ENCODE measurements at places on chromosomes 11 and 22.

DNA sequence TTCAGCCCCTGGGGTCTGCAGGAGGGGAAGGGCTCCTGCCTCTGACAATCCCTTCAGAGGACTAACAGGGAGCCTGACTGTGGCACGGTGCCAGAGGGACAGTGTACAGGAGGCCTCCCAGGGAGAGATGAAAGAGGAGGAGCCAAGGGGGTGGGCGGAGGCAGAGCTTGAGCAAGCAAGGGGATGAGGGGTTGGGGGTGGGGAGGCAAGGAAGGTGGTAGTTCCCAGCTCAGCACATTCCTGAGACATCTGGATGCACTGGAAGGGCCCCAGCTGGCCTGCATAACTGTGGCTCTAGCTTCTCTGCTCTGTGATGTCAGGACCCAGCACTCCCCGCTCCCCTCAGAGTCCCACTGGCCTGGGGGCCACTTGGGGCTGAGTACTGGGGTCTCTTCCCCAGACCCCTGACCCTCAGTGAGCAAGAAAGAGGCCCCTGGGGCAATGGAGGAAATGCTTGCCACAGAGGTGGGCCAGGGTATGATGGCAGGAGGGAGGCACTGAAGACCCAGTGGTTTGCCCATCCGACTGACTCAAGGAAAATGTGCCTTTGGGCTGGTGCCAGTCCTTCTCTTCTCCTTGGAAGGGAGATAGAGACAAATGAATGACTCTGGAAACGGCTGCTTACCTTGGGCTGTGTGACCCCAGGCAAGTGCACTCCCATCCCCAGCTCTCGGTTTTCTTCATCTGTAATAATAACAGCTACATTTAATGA is 13.3 kb downstream of the CREB3L1 start:
- DNase-seq = no peak

DNA sequence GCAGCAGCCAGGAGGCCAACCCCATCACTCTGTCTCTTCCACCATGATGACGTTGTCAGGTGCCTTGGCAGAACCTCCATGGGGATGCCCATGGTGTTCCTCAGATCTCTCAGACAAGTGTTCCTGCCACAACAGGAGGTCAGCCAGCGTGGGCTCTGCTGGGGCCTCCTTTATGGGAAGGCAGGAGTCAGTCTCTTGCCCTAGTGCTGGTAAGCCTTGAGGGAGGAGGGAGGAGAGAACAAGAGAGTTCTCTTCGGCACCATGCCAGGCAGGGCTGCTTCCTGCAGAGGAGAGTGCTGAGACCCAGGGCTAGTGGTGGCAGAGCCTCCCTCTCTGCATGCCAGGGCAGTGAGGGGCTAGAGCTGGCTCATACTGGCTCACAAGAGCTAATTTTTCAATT is 32.5 kb downstream of the GNAZ start:
- DNase-seq = peak; percentile 52

- DNase-seq = no peak
Observed at GRCh38 chr11:73757598-73757997, 3.3 kb downstream of the RAB6A start.

DNA sequence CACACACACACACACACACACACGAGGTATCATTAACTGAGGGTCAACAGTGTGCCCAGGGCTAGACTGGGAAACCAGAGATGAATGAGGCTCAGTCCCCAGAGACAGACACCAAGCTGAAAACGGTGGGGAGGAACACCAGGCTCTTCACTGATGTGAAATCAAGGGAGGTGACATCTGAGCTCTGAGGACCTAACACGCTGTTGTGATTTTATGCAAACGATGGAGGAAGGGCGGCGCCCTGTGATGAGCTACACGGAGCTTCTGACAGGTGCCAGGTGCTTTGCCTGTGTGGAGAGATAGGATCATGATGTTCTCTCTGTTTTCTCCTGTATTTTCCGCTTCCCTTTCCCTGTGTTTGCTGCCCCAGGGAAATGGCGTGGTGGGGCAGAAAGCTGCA is 6.5 kb upstream of the CYB5R3 start:
- DNase-seq = no peak

All from substantia nigra (tissue), 51 donors.